ENCODE measurements at places on chromosomes 16 and 17.

GRCh38 chr17:66491213-66491612 lies 188.8 kb downstream of the PRKCA start:
- DNase-seq = no peak

DNA sequence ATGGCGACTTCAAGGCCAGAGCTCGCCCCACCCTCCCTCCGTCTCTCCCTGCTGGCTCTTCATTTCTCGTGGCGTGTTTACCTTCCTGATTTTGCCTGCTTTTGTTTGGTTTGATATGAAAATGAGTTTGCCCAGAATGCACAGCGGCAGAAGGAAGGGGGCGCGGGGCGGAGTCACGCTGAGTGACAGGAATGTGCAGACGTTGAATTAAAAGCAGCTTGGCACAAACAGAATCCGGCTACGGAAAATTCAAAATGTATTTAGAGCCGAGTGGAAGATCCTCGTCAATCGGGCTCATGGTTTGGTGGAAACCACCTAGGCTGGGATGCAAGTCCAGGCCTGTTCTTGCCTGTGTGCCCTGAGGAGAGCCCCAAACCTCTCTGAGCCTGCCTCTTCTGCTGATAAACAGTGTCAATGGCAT lies 102.7 kb downstream of the SDK2 start:
- no peak for DNase-seq

DNA sequence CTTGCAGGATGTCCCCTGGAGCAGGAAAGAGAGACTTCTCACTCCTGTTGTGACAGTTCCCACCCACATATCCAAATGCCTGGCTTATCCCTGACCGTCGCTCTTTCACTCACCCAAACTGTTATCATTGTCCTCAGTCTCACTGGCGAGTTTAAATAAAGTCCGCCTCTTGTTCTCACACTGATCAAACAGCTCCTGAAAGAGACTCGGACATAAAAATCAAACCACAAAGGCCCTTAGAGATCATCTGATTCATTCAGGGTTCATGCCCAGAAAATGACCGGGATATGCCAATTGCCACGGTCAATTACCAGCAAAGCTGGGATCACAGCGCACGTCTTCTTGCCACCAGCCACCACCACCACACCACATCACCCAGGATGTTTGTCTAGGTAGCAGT lies 19.9 kb downstream of the GGA3 start:
- no peak for DNase-seq

- DNase-seq = no peak
Observed at GRCh38 chr16:85796599-85796998, 2.7 kb downstream of the EMC8 start.

- no peak for DNase-seq
Observed at GRCh38 chr16:55500530-55501011, 8.3 kb upstream of the LPCAT2 start.

GRCh38 chr17:82390860-82391435 lies 19.4 kb downstream of the UTS2R start:
- DNase-seq = no peak

GRCh38 chr17:67027031-67027628 lies 17.2 kb upstream of the CACNG1 start:
- no peak for DNase-seq

DNA sequence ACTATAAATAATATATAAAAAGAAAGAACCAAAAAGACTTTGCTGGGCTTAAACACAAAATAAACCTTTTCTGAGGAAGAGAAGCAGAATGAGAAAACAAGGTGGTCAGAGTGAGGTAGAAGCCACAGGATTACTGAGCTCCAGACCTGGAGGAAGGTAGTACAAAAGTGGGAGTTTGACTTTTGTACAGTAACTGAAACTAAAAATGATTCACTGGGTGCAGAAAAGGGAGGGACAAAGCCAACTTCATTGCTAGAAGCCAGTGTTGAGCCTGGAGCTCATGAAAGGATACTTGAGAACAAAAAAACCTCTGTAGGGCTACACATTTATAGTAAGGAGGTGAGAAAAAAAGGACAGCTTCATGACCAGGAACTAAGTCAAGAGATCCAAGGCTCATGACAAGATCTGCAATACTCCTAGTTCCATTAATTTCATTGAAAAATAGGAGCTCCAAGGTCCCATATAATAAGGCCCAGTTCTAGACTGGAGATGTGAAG lies 45.5 kb downstream of the PKD1L3 start:
- DNase-seq = no peak

DNA sequence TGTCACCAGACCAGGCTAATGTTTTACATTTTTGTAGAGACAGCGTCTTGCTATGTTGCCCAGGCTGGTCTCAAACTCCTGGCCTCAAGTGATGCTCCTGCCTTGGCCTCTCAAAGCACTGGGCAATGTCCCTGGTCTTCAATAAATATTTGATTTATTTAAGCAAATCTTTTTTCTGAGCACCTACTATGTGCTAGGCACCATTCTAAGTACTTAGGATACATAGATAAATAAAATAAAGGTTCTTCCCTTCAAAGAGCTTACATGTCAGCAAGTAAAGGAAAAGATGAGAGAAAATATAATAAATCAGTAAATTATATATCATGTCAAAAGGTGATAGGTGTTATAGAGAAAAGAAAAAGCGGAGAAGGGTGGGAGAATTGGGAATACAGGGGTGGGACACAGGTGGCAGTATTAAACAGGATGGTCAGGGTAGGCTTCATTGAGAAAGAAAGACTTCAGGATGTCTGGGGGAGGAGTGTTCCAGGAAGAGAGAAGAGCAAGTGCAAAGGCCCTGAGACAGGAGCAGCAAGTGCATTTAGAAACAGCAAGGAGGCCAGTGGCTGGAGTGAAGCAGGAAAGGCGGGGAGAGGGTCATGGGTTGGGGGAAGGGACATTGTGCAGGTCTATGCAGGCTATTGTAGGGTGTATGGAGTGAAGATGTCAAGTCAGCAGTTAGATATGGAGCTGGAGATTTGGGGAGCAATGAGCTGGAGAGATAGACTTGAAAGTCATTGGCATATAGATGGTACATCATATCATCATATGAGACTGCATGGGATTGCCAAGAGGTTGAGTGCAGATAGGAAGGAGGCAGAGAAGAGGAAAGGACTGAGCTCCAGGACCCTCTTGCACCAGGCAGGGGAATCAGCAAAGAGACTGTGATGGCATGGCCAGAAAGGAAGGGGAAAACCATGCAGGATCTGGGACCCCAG lies 11.3 kb downstream of the ABCC3 start:
- no peak for DNase-seq

GRCh38 chr16:79329166-79329521 lies 271.4 kb downstream of the MAF start:
- DNase-seq = no peak

DNA sequence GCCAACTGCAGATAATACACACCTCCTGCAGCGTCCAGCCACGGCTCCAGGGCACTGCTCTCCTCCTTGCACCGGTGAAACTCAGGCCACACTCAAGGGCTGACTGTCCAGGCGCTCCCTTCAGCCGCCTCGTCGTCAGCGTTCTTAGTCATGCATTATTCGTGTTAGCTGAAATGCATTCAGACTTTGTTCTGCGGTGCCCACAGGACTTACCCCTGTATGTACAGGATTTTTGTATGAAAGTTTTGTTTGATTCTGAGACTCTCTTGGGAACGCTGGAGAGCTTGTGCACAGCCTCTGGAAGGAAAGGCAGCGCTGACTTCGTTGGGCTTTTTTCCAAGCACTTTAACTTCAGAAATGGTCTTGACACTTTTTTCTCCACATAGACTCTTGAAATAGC lies 22.1 kb downstream of the CIBAR2 start:
- DNase-seq = no peak
